ENCODE measurements at places on chromosomes 16 and 17. TPM values are rescaled to one million over a fixed set of nuclear protein-coding genes. Genes with fewer than 3 reads are reported as not detected.

- no peak for DNase-seq
These were observed 3.0 kb upstream of the ITGAX start for GRCh38 chr16:31351942-31352325.

Gene ABCA3
- 36.3 TPM for total RNA-seq

Gene PLA2G10
- total RNA-seq: not detected

- DNase-seq: no peak
These were observed 4.8 kb downstream of the PRR11 start for GRCh38 chr17:59160157-59161025.

- DNase-seq: no peak
These were observed 31.0 kb downstream of the TBX21 start for GRCh38 chr17:47763913-47764582.

DNA sequence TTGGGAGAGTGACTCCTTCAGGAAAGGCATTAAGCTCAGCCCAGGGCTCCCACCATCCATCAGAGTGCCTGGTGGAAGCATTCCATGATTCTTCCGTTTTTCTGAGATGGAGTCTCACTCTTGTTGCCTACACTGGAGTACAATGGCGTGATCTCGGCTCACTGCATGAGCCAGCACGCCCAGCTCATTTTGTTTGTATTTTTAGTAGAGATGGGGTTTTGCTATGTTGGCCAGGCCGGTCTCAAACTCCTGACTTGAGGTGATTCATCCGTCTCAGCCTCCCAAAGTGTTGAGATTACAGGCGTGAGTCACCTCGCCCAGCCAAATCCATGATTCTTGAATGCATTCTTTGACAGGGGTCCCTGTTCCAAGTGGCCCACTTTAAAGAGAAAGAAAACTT lies 23.1 kb downstream of the MIS12 start:
- DNase-seq: no peak

GRCh38 chr17:622356-622755 lies 92.3 kb downstream of the VPS53 start:
- DNase-seq: peak; percentile 31

Gene DPEP2
- total RNA-seq: not detected

DNA sequence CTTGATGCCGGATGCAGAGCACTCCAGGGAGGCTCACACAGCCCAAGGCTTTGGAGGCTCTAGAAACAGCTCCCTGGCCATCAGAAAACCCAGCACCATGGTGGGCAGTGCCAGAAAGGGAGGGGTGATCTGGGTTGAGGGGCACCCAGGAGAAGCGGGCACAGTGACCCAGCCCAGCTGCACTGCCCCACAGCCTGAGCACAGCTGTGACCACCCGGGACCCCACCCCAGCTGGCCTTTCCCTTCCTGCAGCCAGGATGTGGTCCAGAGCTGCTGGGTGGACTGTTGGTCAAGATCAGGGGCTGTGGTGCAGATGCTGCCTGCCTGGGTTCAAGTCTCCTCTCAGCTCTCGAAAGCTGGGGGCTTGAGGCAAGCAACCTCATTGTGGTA lies 223.1 kb downstream of the ZNF423 start:
- no peak for DNase-seq

- DNase-seq: peak; percentile 32
These were observed at the start of gene EVPL for GRCh38 chr17:76027159-76027839. TSS of gene EVPL (minus strand) at chr17:76027306. CDS start at chr17:76027198, 108 bp downstream.

DNA sequence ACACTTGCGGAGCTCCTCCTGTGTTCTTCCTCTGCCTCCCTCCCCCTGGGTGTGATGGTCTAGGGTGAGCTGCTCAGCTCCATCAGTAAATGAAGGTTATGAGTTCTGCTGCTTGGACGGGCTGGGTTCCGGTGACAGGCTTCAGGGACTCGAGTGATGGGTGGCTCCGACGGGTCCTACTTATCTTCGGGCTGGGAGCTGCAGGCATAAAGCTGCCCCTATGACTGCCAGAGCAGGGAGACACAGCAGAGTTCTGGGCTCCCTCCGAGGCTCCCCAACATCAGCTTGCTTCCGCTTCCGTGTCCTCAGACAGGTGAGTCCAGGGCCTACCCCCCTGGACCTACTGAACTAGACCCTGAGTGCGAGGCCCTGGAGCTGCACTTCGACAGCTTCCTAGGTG lies 11.3 kb upstream of the MLKL start:
- no peak for DNase-seq

DNA sequence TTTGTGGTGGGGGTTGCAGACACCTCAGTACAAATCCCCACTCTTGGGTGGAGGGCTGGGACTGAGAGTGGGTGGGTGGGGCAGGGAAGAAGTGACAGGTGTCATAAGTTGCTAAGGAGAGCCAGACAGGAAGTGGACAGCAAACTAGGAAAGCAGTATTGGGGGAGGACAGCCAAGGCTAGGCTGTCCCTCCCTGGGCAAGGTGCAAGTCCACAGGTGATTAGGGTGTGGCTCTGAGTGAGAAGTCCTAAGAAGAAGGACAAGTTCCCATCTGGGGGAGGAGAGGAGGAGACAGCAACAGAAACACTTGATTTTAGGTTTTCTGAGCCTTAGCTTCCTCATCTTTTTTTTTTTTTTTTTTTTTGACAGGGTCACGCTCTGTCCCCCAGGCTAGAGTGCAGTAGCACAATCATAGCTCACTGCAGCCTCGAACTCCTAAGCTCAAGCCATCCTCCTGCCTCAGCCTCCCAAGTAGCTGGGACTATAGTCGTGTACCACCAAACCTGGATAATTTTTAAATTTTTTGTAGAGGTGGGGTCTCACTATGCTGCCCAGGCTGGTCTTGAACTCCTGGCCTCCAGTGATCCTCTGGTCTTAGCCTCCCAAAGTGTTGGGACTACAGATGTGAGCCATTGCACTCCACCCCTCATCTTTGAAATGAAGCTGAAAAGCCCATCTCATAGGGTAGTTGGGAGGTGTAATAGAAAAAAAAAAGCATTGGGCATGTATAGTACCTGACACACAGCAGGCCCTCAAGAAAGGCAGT lies 2.5 kb downstream of the MAPK3 start:
- no peak for DNase-seq

GRCh38 chr16:10086620-10087019 lies 95.6 kb downstream of the GRIN2A start:
- DNase-seq: no peak

Gene FOXF1
- total RNA-seq: not detected

Gene KRT12
- not detected for total RNA-seq

Gene VWA3A
- 0.07 TPM for total RNA-seq

DNA sequence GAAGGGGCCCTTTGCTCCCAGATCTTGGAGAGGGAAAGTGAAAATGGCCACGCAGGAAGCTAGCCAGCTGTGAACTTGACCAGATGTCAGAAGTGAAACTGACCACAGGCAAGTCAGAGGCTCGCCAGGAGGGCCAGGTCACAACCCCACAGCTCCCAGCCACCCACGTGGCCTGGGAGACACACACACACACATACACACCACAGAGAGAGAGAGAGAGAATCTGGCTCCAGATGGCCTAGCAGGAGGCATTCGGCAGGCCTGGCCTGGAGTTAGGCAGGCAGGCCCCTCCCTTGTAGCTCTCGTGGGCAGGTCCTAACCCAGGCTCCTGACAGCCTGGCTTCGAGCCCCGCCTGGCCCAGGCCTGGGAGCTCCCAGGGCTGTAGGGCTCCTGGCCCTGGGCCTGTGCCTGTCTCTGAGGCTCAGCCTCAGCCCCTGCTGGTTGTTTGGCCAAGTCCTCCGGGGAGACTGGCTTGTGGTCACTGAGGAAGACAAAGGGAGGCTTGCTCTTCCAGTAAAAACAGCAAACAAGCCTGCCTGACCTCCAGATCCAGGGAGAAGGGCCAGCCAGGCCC lies 20.2 kb downstream of the NGFR start:
- DNase-seq: peak; percentile 83

- DNase-seq: no peak
These were observed 27.9 kb upstream of the AXIN2 start for GRCh38 chr17:65589321-65589720.

DNA sequence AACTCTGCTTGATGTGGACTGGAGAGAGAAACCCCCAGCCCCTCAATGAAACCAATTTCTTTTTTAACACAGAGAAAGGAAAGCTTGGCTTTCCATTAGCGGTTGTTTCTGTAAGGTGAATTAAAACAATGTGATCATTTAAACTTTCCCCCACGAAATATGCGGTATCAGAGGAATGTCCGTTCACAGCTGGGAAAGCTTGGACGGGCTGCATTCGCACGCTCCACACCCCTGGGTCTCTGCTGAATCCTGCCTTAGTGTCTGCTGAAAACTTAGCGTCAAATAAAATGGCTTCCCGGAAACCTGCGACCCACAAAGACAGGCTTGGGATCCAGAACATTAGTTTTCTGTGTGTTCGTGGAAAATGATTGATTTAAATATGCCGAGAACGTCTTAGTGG lies 71.7 kb downstream of the C16orf95 start:
- DNase-seq: no peak

Gene ETV4
- 42.1 TPM for total RNA-seq

GRCh38 chr17:51257150-51258081 lies 2.4 kb downstream of the MBTD1 start:
- DNase-seq: no peak

Gene OTOP2
- total RNA-seq: not detected

Gene DRC3
- total RNA-seq: 3.9 TPM

Gene RAPGEFL1
- total RNA-seq: 3.4 TPM

Gene CALB2
- total RNA-seq: 5.0 TPM

DNA sequence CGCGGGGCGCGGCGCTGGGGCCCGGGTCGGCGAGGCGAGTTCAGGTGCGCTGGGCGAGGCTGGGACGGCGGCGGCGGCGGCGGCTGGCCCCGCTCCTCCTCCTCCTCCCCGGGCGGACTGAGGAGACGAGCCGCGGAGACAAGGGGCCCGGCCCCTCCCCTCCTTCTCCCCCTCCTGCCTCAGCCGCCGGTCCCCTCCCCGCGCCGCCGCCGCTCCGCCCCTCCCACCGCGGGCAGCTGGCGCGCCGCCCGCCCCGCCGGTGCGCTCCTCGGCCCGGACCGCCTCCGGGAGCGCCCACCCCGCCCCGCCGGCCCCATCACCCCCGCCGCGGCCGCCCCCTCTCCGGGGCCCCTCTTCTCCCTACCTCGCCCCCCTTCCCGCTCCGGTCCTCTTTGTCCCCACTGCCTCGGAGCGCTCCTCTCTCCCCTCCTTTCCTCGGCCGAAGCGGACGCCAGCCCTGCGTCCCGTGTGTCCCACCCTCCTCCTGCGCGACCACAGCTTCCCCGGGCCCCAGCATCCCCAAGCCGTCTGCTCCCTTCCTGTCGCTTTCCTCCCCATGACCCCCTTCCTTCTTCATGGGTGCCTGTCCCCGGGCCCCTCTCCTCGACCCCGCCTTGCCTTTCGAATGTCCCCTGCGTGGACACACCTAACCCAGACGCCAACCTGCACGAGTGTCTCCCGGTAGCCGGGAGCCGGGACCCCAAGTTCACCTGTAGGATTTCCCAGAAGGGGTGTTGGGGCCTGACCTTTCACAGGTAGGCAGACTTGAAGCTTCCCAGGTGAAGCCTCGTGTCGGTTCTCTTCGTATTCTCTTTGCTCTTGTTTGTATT lies at the start of gene TOX3:
Gene TOX3, minus strand, starts transcription at position 140 of the 830 bp plus-strand sequence. CDS start 420 bp downstream, outside the sequence.
- no peak for DNase-seq

DNA sequence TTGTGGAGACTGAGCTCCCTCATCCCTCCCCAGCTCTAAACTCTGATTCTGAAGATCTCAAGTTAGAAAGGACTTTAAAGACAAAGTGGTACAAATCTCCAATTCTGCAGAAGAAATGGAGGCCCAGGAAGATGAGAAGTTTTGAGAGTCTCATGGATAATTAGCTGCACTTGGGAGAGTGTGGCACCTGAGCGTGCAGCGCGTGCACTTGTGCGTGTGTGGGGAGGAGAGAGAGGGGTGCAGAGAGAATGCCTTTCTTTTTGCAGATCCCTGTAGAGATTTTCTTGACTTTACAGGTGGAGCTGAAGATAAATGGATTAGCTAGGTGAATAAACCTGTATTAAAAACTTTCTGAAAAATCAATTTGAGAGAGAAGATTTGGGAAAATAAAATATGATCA lies 14.8 kb upstream of the AKTIP start:
- DNase-seq: no peak

DNA sequence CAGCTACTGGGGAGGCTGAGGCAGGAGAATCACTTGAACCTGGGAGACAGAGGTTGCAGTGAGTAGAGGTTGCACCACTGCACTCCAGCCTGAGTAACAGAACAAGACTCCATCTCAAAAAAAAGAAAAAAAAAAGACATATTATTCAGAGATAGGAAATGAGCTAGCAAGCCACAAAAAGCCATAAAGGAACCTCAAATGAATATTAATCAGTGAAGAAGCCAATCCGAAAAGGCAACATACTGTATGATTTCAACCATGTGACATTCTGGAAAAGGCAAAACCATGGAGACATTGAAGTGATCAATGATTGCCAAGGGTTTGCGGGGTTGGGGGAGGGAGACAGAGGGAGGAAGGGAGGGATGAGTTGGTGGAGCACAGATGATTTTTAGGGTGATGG lies 8.4 kb upstream of the EXOC7 start:
- DNase-seq: no peak

DNA sequence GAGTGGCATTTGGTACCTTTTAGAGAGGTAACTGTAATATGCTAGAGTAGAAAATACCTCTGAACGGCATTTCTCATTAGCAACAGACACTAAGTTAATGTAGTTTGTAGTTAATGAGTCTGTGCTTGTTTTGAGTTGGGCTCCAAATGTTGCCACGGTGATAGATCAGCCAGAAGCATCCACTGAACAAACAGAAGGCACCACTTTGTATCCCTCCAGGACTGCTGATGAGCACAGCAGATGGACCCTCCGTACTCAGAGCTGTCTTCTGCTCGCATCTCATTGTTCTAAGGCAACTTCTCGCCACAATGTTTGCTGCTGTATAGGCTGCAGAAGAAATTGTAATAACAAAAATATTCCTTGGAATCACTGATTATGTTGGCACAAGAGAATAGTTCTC lies 56.1 kb downstream of the TNRC6C start:
- no peak for DNase-seq

DNA sequence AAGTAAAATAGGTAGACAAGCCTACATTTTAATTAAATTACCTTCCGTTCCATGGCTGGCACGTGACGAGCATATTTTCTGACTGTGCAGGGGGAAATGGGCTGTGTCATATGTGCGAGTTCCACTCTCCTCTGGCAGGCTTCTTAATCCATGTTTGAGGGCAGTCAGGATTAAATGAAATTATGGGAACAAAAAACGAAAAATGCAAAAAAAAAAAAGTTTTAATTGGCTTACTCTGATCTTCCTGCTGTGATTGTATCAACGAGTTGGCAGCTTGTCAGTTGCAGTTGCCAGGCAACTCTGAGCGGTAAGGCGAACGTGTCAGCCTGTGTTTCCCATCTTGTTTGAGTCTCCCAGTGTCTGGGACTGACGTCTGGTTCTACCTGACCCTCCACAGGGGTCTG lies 302.9 kb upstream of the XYLT1 start:
- DNase-seq: no peak

DNA sequence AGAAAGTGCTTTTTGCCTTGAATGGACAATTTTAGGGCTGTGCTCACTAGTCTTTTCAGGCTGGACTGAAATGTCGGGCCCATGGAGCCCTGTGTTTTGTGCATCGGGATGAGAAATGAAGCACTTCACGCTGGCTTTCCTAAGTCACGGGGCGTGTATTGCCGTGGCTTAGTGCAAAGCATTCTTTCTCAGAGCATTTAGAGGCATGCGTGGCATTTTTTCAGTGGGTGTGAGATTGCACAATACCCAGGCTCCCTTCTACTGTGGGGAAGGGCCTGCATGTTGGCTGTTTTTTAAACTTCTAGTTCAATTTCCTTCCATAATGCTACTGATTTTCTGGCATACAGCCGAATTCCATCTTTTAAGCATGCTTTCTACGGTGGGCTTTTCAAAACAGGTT lies 12.6 kb upstream of the POLR3E start:
- DNase-seq: no peak
